ENCODE measurements at places on chromosomes 3 and 15.

DNA sequence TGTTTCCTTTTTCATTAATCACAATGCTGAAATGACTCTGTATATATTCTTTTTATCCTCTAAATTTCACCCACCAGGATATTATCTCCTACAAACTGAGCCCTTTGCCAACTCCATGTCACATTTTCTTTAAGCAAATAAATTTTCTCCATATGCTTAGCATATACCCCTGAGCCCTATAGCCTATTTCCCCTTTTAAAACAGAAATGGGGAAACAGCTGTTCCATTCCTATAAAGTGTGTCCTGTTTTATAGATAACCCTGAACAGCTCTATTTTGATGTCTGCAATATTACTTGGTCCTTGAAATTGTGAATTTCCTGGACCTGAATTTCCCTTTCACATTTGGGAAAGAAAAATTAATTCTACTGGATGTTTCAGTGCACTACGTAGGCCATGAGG, 15.6 kb upstream of the FILIP1L start:
- DNase-seq: no peak

DNA sequence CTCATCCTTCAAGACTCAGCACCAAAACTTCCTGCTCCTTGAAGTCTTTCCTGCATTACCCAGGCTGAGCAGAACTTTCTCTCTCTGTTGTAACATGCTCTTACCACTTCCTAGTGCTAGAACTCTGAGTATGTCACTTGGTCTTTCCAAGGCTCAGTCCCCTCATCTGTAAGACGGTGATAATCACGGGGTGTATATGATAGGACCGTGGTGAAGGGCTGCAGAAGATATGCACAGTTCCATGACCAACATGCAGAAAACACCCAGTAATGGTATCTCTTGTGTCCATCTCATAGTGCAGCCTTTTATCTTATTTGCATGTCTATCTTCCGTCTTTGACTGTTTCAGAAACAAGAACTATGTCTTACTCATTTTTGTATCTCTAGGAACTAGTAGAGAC, 154.5 kb downstream of the ZNF621 start:
- no peak for DNase-seq

- DNase-seq: no peak
These were observed 43.7 kb downstream of the CTDSPL start for GRCh38 chr3:37905346-37905745.

GRCh38 chr15:66631616-66632263, 65.9 kb upstream of the LCTL start:
- DNase-seq: peak; percentile 57

GRCh38 chr15:94683902-94684301, 452.5 kb downstream of the MCTP2 start:
- no peak for DNase-seq

DNA sequence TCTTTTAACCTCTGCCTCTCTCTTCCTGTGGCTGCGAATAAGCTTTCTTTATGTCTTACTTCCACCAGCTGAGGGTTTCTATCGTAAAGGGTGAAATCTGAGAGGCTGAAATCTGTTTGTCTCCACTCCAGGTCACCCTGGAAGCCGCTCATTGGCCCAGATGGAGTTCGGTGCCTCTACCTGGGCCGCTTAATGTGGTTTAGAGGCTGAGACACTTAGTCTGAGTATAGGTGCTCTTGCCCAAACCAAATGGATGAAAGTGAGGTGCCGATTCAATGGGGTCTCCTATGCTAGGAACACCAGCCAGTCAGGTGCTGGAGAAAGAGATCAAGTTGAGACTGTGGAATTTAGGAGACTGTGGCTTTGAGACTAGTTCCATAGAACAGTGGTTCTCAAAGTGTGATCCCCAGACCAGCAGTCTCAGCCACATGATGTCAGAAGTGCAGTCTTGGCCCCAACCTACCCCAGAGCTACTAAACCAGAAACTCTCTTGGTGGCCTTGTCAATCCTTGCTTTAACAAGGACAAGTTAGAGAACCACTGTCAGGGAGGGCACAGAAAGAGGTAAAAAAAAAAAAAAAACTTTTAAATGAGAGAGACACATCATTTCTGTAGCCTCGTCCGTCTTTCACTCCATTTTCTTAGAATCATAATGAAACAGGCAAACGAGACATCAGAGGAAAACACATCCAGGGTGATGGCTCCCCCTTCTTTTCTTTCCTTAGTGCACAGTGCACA, 54.9 kb upstream of the CCR2 start:
- DNase-seq: no peak

DNA sequence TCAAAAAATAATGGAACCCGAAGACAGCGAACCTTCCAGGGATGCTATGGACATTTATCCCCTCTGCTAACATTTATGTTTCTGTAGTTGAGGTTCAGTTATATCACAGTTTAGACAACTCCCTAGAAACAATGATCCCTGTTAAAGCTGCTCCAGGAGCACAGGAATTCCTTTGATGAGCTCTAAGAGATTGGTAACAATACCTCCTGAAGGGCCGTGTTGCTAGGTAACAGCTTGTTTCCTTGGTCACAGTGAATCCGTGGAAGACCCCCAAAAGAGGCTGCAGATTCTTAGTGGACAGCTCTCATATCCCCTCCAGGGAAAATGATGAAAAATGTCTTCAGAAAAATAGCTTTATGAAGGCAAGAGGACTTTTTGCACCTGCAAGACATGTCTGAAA, 160.2 kb downstream of the SERPINI1 start:
- no peak for DNase-seq

GRCh38 chr15:56963126-56963525, 44.7 kb downstream of the TCF12 start:
- DNase-seq: no peak

GRCh38 chr15:43893956-43894355, 67.2 kb downstream of the WDR76 start:
- DNase-seq: no peak

DNA sequence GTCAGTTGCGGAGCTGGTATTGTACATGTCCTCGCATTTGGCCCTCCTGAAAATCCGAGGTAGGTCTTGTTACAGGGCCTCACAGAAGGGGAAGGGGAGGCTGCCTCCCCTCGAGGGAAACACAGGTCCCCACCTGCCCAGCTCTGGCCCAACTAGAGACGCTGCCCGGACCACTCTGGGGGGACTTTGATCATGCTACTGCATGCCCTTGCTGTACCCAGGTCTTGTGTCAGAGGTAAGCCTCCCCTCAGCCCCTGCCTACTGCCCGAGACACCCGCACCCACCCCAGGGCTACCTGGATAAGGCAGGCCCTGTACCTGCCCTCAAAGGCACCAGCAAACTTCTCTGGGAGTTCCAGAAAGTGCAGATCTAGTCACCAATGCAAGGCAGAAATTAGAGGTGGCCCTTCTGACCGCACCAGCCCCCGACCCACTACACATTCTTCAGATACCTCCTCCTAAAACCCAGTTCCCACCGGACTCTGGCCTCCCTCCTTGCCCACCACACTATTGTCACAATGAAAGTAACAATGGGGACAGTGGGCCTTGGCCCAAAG, 981 bp upstream of the SCAP start:
- no peak for DNase-seq

GRCh38 chr3:37255990-37256308, 81.6 kb upstream of the LRRFIP2 start:
- no peak for DNase-seq

DNA sequence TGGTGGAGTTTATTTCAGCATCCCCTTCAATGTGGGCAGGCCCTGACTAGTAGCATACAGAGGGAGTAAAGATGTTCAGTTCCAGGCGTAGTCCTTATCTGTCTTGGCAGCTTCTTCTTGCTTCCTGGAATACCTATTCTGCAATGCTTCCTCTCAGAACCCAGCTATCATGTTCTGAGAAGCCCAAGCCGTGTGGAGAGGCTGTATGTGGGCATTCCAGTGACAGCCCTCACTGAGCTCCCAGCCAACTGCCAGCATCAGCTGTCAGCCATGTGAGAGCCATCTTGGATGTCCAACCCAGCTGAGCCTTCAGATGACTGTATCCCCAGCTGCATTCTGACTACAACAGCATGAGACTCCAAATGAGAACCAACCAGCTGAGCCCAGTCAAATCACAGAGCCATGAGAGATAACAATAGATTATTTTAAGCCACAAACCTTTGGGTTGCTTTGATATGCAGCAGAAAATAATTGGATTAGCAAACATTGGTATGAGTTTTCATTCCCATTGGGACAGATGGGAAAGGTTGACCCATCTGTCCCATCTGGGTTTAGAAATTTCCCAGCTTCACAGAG, 8.4 kb upstream of the CMTM7 start:
- DNase-seq: no peak

GRCh38 chr3:105042586-105042985, 324.1 kb upstream of the ALCAM start:
- DNase-seq: no peak

GRCh38 chr3:147613725-147614124, 204.6 kb downstream of the ZIC1 start:
- no peak for DNase-seq

- DNase-seq: no peak
These were observed 28.7 kb upstream of the GATA2 start for GRCh38 chr3:128521715-128522114.

DNA sequence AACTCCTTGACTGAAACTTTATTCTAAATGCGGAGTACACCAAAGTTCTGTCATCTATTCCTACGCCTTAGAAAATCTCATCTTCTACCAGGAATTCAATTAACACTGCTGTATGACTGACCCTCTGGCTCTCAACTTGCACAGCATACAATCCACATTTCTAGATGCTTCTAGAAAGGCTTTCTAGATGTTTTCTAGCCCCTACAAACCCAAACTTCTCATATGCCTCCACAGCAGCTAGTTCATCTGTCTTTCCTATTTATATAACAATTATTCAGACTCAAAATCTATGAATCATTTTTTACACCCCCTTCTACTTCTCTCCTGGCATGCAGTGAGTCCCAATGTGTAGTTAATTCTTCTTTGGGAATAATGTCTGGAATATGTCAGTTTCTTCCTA, 13.2 kb downstream of the INO80 start:
- no peak for DNase-seq

DNA sequence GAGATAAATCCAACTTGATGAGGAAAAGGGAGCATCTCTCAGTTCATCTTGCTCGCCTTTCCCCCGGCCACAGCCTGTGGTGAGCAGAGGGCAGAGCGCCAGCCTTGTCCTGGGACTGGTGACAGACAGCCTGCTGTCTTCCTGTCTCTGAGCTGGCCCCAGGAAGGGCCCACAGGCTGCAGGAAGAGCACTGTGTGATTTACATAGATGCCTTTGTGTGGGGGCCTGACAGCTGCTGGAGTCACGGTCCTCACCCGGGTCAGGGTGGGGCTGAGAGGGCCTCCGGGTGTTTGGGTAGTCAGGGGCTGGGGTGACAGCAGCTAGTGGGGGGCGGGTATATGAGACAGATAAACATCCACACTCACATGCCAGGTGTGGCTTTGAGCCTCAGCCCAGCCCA, 29.3 kb downstream of the PLA2G4D start:
- peak; percentile 71 for DNase-seq

- DNase-seq: no peak
These were observed 52.1 kb upstream of the IQSEC1 start for GRCh38 chr3:13125092-13126015.

DNA sequence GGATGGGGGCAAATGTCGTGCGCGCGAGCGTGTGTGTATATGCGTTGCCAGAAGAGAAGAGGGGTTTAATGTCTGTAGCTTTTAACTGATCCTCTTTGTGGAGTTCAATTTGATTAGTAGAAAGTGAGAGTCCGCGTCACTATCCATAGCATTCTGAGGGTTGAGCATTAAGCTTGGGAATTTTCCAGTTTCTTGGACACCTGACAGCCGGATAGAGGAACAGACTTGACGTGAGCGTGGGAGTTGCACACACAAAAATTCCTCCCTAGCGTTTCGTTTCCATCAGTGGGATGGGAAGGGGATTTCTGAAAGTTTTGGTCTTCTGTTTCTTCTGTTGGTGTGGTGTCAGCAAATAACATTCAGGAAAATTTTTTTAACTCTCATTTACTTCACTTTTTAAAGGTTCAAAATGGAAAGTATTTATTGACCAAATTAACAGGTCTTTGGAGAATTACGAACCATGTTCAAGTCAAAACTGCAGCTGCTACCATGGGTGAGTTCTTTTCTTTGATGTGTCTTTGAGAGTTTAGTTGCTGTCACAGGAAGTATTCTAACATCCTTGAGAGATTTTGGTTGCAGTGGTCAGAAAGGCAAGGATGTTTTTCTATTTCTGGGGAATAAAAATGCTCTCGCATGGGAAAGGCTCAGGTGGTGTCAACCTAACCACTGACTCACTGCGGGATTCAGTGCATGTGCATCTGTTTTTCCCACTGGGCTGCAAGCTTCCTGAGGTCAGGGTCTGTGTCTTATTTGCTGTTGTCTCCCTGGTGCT, 841 bp downstream of the POGLUT1 start:
- DNase-seq: no peak

- DNase-seq: no peak
These were observed 580.4 kb downstream of the CADM2 start for GRCh38 chr3:85539232-85539631.

- DNase-seq: no peak
These were observed 103.8 kb downstream of the WDR76 start for GRCh38 chr15:43930556-43930955.

Measured in right hindlimb (tissue), 1 donor.